Foreskin fibroblast (primary cell): ENCODE measurements at places on chromosomes 2 and 18.

DNA sequence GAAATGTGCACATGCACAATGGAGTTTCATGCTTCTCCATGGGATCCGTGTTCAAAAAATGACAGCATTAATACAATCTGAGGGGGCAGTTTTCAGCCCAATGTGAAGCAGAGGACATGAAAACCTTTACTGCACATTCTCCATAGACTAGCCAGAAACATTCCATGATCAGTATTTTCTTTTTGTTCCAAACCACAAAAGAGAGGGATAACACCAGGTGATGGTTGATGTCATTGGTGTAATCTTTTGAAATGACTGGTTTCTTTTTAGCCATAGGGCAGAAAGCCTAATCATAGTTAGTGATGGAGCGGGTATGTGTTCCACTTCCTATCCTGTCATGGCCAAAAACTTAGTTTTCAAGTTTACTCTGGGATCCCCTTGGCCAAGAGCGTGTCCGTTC is 1.8 kb upstream of the KYNU start:
- no peak for DNase-seq

DNA sequence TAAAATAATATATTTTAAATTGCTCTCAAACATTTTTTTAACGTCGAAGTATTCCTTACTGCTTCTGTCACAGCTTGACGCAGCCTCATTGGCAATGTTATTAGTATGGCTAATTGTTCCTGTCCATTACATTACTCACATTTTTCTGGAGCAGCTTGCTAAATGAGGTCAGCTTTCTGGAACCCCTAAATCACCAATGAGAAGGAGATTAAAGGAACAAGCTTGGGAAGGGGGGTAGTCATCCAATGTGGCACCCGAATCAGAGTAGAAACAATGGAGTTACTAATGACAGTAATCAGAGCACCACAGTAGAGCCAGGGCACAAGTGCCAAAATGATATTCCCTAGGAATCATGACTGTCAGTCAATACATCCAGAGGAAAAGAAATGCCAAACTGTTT is 5.1 kb downstream of the NEUROD1 start:
- no peak for DNase-seq

GRCh38 chr2:61714210-61714609 is 139.7 kb downstream of the FAM161A start:
- no peak for DNase-seq

- no peak for DNase-seq
Measured at GRCh38 chr2:65292106-65292400, 64.4 kb downstream of the ACTR2 start.

GRCh38 chr2:216714376-216714775 is 19.0 kb upstream of the IGFBP5 start:
- DNase-seq = peak; percentile 46

DNA sequence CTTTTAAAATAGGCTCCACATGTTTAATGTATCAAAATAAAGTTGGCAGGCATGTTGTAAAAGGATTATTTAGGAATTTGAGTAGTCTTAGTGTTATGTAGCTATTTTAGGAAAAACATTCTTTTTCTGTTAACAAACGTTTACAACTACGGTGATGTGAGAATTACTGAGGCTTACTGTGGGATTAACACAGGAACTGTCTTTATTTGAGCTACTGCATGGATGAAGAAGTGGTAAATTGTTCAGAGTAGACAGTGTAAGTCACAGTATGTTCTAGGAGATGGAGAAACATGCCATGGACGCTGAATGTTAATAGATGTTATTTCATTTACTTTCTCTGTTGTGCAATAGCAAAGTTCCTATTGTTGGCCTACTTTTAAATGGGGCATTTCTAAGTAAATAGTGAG is 1.6 kb downstream of the PPM1B start:
- peak; percentile 5 for DNase-seq

- peak; percentile 49 for DNase-seq
Measured at GRCh38 chr2:152420363-152420762, 85.4 kb downstream of the FMNL2 start.

DNA sequence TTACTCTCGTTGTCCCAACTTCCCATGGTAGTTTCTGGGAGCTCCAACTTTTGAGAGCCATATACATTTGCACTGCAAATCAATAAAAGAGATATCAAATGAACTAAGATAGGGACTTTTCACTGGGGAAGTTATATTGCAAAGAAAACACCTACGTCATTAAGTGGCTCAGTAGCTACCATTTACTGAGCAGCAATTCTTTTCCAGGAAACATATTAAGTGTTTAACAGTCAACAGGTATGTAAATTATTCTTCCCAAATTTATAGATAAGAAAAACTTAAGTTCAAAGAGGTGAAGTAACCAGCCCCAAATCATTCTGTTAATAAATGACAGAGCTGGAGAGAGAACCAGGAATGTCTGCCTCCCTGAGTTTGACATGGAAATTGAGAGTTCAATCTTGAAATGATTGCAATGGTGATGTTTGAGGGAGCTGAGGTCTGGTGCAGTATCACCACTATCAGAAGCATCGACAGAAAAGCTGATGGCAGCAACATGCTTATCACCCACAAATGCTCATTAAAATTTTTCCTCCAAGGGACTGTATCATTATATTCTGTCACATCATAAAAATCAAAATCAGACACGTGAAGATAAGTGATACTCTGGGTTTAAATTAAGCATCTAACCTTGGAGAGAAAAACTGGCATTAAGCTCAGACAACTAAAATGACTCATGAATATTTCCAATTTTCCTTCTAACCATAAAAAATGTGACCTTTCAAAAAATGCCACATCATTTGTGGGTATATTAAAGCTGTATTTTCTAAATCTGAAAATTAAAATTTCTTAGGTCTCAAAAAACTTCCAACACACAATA is 43.4 kb downstream of the GAREM1 start:
- DNase-seq = no peak

DNA sequence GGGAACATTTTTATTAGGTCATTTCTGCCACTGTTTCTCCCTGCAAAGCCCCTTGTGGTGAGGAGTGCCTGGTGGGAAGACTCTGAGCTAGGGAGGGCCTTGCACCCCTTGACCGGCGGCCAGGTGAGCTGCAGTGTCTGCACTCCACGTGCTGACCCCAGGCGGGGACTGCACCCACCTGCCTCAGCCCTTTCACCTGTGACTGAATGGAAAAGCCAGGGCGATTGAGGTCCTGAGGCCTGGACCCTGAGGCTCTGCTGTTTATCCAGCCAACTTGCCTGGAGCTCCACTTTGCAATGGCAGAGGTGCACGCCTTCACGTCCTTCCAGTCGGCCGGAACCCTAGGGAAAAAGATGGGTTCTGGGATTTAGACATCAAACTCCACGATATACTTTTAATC is 53.1 kb downstream of the TMEM18 start:
- no peak for DNase-seq

DNA sequence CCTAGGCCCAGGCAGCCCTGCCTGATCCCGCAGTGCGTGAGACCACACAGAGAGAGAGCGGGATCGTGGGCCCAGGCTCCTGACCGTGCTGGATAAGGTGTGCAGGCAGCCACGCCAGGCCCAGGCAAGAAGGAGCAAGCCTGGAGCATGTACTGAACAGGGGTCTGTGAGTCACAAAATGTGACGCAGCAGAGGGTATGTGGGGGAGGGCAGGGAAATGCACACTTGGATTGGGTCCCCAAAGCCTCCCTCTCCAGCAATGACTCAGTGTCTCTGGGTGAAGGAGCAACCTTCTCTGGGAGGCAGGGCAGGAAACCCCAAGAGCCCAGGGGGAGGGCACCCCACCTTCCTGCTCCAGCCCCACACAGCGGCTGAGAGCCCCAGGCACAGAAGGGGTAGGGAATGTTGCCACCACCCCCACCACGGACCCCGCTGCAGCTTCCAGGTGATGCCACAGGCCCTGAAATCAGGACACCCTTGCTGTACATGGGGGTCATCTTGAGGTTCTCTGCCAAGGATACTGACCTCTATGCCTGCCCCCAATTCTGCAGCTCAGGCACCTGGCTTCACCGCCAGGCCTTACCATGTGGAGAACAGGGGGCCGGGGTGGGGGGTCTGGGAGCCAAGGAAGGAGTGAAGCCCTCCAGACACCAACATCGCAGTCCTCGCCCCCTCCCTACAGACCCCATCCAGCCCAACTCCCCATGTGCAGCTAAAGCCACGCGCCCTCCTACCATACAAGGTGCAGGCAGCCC is 1.3 kb upstream of the GPC1 start:
- DNase-seq = peak; percentile 96

GRCh38 chr2:200772620-200773019 is 39.1 kb upstream of the BZW1 start:
- no peak for DNase-seq
